Endothelial cell of coronary artery (primary cell): ENCODE measurements at places on chromosomes 4 and X. TPM values are rescaled to one million over a fixed set of nuclear protein-coding genes. Genes with fewer than 3 reads are reported as not detected.

SLC7A11 gene
- total RNA-seq = 45.5 and 89.4 TPM in 2 replicates

MAMLD1 gene
- total RNA-seq = 0.54 and 0.85 TPM in 2 replicates

TLR10 gene
- total RNA-seq = not detected in 2 replicates

CENPVL2 gene
- total RNA-seq = not detected in 2 replicates

GPR119 gene
- not detected in 2 replicates for total RNA-seq

CPLX1 gene
- total RNA-seq = 0.47 and 8.0 TPM in 2 replicates

MAOB gene
- under 0.01 TPM in 1 of 2 replicates, not detected in the other for total RNA-seq

TMEM271 gene
- total RNA-seq = not detected in 2 replicates

F8A2 gene
- total RNA-seq = not detected in 2 replicates

NLGN3 gene
- total RNA-seq = 0.09 TPM in 2 replicates

TNMD gene
- total RNA-seq = not detected in 2 replicates

SERTM2 gene
- not detected in 2 replicates for total RNA-seq

HTR2C gene
- not detected in 2 replicates for total RNA-seq

EMCN gene
- total RNA-seq = 22.8 and 40.8 TPM in 2 replicates

CPE gene
- total RNA-seq = 1.4 and 1.9 TPM in 2 replicates

SRPX gene
- total RNA-seq = 151 and 204 TPM in 2 replicates

PNMA3 gene
- not detected in 2 replicates for total RNA-seq

GPM6B gene
- 0.18 and 2.4 TPM in 2 replicates for total RNA-seq

H2BW2 gene
- not detected in 2 replicates for total RNA-seq

GPR50 gene
- total RNA-seq = not detected in 2 replicates

ETDA gene
- total RNA-seq = not detected in 2 replicates

TGIF2LX gene
- total RNA-seq = not detected in 2 replicates

GAGE12C gene
- total RNA-seq = not detected in 2 replicates

STAG2 gene
- total RNA-seq = 82.2 and 86.4 TPM in 2 replicates

PHEX gene
- total RNA-seq = 0.85 and 1.2 TPM in 2 replicates

PF4V1 gene
- not detected in 2 replicates for total RNA-seq

UGT2B28 gene
- not detected in 2 replicates for total RNA-seq

SLIT2 gene
- 22.2 and 36.4 TPM in 2 replicates for total RNA-seq

SUPT20HL2 gene
- not detected in 2 replicates for total RNA-seq

SCRG1 gene
- total RNA-seq = under 0.01 TPM in 1 of 2 replicates, not detected in the other

SATL1 gene
- not detected in 2 replicates for total RNA-seq

NKX3-2 gene
- total RNA-seq = under 0.01 TPM in 1 of 2 replicates, not detected in the other

IL13RA2 gene
- total RNA-seq = under 0.01 and 0.09 TPM in 2 replicates

TMEM255A gene
- total RNA-seq = under 0.01 TPM in 1 of 2 replicates, not detected in the other

GYG2 gene
- under 0.01 and 0.09 TPM in 2 replicates for total RNA-seq

CXorf65 gene
- not detected in 2 replicates for total RNA-seq

CFAP99 gene
- under 0.01 and 0.09 TPM in 2 replicates for total RNA-seq

FAM9B gene
- total RNA-seq = not detected in 2 replicates

STOX2 gene
- total RNA-seq = 0.09 and 0.38 TPM in 2 replicates

SLC16A2 gene
- 0.36 and 0.94 TPM in 2 replicates for total RNA-seq
